ENCODE measurements at places on chromosomes 2 and 18. TPM values are rescaled to one million over a fixed set of nuclear protein-coding genes. Genes with fewer than 3 reads are reported as not detected.

BOK gene
- 16.0 TPM for total RNA-seq

HSPE1 gene
- total RNA-seq = 101 TPM

CCT4 gene
- 122 TPM for total RNA-seq

OTOS gene
- not detected for total RNA-seq

CLHC1 gene
- total RNA-seq = 26.3 TPM

TM4SF20 gene
- total RNA-seq = not detected

ITGA4 gene
- total RNA-seq = 7.4 TPM

SCN7A gene
- 5.0 TPM for total RNA-seq

DAW1 gene
- total RNA-seq = not detected

ANKRD30B gene
- not detected for total RNA-seq

NEU2 gene
- total RNA-seq = not detected

FOXI3 gene
- not detected for total RNA-seq

MEIS1 gene
- total RNA-seq = 105 TPM

GRCh38 chr18:55685638-55686037 is 97.6 kb upstream of the TCF4 start:
- DNase-seq = no peak

DNA sequence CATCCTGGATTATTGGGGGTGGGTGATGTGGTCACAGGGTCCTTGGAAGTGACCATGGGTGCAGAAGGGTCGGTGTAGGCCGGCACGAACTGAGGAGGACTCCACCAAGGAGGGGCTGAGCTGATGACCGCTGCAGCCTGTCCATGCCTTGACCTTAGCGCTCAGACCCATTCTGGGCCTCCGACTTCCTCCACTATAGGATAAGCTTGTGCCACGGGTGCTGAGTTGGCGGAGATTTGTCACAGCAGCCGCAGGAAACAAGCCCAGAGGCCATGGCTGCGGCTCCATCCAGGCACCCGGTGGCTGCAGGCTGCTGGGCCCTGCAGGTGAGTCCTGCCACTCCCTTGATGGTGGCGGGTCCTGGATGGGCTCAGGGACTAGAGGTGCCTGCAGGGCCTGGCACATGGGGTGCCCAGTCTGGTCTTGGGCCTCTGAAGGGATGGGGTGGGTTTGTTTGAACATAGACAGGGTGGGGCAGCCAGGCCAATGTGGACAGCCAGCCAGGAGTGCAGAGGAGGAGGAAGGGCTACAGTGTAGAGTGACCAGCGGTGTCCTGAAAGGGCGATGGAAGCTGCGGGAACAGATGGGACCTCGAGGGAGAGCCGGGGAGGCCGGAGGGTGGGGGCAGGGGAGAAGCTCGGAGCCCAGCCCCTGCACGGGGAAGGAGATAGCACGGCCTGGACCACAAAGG is 84.8 kb downstream of the SEPTIN10 start:
- no peak for DNase-seq

DNA sequence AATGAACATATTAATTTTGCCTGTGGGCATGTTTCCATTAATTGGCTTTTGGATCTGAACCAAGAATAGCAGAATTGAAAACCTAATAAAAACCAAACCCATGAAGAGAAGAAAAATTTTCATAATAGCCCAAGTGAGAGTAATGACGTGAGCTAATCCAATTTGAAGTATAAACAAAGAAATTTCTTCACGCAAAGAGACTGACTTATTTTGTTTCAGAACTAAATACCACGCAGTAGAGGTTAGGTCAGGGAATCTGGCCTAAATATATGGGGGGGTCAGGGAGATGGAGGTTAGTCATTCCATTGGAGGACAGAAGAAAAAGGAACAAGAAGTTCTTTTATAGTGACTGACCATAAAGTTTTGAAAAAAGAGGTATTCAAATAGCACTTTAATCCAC is 94.1 kb upstream of the CYP1B1 start:
- no peak for DNase-seq

- no peak for DNase-seq
These were observed 21.1 kb upstream of the RPL31 start for GRCh38 chr2:100981011-100981410.

- DNase-seq = no peak
These were observed 304.0 kb upstream of the REG3G start for GRCh38 chr2:78721355-78722033.

DNA sequence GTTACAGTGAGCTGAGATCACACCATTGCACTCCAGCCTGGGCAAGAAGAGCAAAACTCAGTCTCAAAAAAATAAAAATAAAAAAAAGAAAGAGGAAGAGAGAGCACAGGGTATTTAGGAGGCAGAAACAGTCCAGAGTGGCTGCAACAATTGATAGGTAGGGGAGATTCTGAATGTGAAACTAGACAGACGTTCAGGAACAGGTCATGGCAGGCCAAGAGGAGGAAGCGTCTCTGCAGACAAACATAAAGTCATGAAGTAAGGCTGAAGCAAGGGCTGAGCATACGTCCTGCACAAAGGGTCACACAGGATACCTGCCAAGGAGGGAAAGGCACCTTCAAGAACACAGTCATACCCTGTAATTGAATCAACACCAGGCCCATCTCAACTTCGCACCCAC is 64.1 kb upstream of the ZNF532 start:
- DNase-seq = no peak

DNA sequence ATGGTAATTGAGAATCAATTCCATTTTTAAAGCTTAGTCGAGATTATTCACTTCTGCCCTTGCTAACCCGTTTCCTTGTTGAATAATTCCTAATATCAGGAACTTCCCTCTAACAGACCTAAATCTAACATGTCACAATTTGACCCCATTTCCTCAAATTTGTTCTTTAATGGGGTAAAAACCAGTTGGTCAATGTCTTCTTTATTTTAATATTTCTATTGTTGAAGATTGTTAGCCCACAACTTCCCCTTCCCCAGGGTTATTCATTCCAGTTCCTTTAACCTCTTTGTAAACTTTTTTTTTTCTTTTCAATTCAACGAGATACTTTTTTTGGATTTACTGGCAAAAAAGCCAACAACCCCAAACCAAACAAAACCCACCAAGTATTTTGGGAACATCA is 7.3 kb downstream of the TNFRSF11A start:
- DNase-seq = no peak

- DNase-seq = no peak
These were observed 61.2 kb downstream of the CCDC85A start for GRCh38 chr2:56244911-56245530.

DNA sequence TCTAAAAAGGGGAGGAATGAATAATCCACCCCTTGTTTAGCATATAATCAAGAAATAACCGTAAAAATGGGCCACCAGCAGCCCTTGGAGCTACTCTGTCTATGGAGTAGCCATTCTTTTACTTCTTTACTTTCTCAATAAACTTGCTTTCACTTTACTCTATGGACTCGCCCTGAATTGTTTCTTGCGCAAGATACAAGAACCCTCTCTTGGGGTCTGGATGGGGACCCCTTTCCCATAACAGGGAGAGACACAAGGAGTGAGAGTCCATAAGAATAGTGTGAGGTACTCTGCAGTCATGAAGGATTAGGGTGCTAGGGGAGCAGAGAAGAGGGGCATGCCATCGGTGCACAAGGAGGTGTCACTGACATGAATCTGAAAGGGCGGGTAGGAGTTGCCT is 159.2 kb upstream of the PGAP1 start:
- DNase-seq = no peak

GRCh38 chr18:57422313-57422872 is 12.8 kb upstream of the ONECUT2 start:
- no peak for DNase-seq

GRCh38 chr2:17355608-17356329 is 162.5 kb downstream of the RAD51AP2 start:
- DNase-seq = no peak

DNA sequence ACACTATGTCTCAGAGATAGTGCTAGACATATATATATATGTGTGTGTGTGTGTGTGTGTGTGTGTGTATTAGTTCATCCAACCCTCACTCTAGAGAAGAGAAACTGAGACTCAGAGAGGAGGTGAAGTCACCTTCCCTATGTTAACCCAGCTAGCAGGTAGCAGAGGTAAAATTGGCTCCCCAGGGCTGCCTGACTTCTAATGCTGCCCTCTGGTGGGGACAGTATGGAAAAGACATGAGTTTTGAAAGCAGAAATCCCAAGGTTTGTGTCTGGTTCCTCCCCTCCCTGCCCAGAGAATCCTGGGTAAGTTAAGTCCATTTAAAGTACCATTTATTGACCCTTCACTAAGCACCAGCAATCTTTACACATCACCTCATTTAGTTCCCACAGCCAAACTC is 137.7 kb downstream of the THNSL2 start:
- DNase-seq = no peak

DNA sequence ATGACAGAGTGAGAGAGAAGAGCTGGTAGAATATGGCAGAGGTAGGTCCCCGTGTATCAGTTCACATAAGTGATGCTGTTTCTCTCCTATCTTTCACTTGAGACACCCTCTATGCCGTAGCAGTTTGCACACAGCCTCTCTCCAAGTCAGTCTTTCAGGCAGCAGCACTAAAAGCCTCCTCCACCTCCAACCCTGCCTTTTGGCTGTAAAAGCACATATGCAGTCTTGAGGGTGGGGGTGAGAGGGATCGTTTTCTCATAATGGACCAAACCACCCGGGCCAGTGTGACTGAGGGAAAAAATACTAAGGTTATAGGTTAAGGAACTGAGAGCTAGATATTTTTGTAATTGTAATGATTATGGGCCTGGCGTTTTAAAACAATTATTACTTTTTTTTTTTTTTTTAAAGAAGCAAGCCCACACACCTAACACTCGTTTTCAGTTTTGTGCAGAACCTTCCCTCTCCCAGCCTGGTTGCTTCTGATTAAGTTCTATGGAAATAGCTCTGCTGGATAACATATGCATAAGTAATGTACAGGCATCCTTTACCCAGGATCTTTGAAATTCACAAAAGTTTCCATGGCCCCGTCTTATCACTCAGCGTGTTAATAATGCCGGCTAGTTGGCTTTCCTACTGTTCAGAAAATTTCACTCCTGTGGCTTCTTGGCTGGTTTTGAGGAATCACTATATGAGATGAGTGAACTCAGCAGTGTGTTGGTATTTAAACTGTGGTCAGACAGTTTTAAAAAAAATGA is 112.2 kb upstream of the MEIS1 start:
- DNase-seq = no peak

DNA sequence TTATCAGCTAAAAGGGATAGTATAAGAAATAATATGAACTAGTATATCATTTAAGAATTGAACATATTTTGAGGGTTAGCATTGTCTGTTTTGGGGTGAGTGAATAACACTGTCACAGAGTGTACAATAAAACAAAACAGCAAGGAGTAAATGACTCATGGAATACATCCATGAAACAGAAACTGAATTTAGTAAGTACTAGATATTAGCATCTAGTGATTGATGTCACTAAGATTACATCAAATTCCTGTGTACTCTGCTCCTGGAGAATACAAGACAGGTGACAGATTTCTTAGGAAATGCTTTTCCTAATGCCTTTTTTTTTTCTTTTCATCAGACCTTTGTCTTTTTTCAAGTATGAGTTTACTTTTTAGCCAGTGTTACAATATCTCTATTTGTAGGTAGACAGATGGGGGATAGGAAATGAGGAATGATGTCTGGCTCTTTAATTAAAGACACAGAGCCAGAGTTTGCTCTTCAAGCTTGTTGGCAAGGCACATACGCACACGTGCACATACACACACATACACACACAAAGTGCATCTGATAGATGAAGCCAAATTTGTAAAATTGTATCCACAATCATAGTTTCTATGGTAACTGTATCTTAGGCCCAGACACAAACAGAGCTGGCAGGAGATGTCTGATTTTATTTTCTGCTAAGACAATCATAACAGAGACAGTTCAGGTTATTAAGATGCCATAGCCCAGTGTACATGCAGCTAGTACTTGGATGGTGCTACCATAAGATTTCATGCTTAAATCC is 138.2 kb upstream of the NRP2 start:
- no peak for DNase-seq

GRCh38 chr2:5590886-5591285 is 101.3 kb upstream of the SOX11 start:
- no peak for DNase-seq

DNA sequence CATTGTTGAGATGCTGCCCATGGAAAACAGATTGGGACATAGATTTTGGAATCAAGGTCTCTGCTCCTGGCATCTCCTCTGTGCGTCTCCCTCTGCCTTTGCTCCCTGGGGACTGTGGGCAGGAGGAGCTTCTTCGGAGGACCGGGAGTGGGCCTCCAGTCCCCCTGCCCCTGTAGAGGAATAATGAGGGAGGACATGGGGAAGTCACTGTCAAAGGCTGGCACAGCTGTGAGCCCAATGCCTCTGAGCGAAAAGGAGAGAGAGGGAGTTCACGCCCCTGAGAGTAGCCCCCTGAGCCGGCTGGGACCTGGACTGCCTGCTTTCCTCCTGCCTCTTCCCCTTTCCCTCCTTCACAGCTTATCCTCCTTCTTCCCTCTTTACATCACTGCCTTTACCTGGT is 195.0 kb downstream of the LOXHD1 start:
- DNase-seq = no peak

DNA sequence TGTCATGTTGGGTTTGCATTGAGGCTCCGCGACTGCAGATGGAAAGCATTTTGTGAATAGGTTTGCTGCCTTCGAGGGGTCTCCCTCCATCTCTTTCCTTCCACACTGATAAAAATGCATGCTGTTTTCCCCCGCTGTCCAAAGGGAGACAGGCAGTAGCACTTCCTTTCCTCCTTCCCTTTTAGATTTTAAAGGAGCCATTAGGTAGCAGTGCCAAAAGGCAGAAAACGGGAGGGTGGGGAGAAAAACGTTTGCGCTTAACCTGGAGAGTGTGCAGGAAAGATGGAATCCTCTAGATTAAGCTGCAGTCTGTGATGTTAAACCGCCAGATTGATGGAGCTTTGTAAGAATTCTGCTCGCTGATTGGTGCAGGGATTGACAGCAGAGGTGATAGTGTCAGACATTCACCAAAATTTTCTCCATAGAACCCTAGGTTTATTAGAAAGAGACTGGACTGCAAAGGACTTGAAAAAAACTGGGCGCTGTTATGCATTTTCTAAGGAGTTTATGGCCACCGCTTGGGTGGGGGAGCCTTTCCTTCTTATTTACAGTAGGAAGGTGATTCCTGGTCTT is 688 bp downstream of the MAPRE2 start:
- no peak for DNase-seq

DNA sequence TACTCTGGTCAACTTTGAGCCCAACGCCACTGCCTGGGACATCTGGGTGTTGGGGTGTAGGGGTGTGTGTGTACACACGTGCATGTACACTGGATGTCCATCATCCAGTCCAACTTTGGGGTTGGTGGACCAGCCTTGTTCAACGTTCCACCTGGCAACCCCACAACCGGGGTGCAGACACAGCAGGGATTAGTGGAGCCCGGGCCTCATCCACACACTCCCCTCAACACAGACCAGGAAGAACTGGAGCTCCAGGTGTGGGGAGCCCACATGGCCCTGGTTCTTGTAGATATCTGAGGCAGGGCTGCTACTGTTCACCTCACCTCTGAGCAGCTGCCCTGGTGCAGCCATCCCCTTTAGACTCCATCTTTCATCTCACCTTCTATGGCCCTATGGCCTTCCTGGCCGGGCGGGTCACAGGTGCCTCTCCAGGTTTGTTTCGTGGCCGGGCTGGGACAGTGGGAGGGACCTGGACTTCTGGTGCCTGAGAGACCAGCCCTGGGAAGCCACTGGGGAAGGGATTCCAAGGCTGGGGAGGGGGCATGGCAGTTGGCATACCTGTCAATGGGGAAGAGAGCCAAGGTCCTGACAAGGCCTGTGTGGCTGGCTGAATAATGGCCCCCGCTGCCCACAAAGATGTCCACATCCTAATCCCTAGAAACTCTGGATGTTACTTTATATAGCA is 7.5 kb downstream of the NEU2 start:
- DNase-seq = no peak

- DNase-seq = no peak
These were observed 28.5 kb upstream of the ACTR2 start for GRCh38 chr2:65199166-65199565.

GRCh38 chr2:226159875-226160479 is 639.6 kb downstream of the IRS1 start:
- no peak for DNase-seq

Measured in ureter (tissue), 1 donor.